Effector memory CD4-positive, alpha-beta T cell (primary cell): ENCODE measurements at places on chromosomes 13 and 19.
A peak's percentile ranks its signal among the peaks of the same experiment; 100 is the strongest.

DNA sequence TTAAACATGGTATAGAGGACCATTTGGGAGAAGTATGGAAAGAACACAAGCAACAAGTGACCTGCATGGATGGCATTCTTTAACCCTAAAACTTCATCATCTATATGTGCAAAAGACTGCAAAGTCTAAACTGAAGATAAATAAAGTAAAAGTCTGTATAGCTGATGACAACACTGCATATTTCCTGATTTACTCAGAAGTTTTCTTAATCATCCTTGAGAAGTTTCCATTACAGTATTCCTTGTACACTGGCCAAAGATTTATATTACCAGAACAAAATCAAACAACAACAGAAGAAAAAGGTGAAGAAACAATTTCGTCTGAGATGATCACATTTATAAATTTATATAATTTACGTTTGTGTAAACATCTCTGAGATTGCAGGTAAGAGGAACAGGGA is 805.7 kb downstream of the PCDH9 start:
- no peak for DNase-seq

DNA sequence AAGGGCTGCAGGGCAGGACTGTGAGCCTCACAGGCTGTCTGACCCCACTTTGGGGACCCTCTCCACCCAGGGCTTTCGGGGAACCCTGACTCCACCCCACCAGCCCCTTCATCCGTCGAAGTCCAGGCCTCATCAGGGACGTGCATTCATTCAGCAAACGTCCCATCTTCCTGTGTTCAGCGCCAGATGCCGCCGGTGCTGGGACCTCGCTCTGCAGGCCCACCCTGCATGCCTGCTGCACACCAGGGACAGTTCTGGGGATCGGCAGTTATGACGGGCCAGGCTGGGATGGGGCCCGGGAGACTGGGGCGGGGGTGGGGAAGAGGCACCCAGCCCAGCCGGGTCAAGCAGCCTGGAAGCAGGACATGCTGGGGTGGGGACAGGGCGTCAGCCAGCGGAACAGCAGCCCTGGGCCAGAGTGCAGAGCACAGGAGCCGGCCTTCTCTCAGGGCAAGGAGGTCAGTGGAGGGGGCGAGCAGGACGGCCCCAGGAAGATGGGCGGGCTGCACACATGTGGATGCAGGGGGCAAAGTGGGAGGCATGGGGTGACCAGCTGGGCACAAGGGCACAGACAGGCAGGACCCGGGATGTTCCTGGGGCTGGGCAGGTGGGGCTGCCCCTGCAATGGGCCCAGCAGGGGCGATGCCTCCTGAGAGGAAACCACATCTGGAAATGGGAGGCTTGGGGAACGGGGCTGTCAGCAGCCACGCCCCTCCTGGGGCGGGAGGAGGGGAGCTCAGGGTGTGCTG is 5.1 kb downstream of the GAMT start:
- no peak for DNase-seq

DNA sequence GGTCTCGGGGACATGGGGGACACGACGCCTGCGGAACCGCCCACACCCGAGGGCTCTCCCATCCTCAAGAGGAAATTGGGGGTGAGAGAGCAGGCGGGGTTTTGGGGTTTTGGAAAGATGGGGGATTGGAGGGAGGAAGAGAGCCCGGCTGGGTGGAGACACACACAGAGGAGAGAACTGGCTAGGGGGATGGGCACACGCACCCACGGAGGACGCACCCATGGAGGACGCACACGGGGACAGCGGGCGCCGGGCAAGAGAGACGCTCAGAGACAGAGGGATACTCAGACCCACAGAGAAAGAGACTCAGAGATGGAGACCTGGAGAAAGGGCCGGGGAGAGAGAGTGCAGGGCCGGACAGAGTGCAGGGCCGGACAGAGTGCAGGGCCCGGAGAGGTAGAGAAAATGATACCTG is 52.1 kb downstream of the MAP4K1 start:
- DNase-seq, result no peak

GRCh38 chr19:23822735-23823134 is 64.0 kb upstream of the ZNF681 start:
- DNase-seq, result no peak

DNA sequence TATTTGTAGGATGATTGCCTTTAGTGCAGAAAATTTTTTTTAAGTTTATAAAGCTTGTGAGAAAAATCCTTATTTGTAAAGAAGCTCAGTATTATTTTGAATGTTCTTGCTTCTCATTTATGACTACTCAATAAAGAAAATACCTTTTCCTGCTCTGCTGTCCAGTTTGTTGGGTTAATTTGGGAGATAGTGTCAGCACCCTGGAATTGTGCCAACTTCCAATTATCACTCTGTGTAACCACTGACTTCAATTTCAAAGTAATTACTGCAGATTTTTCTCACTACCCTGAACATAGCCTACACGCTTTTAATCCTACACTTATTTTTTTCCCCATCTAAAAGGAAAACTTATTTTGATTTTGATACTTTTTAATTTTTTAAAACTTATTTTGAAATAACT is 93.1 kb downstream of the GGACT start:
- no peak for DNase-seq

- no peak for DNase-seq
Observed at GRCh38 chr13:27663947-27664346, 42.3 kb downstream of the POLR1D start.

DNA sequence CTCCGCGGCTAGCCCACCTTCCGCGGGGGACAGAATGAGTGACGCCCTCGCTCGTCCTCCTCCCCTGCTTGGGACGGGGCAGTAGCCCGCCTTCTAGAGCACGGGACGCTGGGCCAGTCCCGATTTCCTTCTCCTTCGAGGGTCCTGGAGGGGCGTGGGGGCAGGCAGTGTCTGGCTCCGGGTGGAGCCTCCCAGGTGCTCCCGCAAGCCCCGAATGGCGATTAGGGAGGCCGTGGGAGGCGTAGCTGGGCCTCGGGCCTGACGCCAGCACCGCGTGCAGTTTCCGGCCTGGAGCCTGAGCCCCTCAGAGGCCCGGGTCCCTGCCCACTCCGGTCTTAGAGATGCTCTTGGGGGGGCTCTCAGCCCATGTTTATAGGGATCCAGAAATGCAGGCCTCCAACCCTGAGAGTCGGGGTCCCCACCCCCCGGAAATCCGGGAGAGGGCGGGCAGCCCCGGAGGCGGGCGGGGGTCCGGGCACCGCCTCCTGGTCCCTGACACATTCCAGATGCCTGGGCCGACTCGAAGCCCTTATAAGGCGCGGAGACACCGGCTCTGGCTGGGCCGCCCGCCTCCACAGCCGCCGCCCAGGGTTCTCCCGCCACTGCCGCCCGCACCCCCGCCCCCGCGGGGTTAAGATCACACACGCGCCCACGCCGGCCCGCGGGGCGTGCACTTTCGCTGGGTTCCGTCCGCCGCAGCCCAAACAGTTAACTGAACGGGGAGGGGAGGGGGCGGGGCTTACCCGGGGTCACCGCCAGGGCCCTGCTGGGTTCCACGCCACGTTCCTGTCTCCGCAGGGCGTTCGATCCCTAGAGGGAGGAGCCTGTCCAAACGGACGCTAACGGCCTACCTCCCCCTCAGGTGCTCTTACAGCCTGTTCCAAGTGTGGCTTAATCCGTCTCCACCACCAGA is 1.5 kb downstream of the MYADM start:
- DNase-seq, result peak; percentile 93

GRCh38 chr13:103514619-103515018 is 448.4 kb upstream of the SLC10A2 start:
- DNase-seq, result no peak

- no peak for DNase-seq
Observed at GRCh38 chr19:29370276-29370675, 155.5 kb upstream of the VSTM2B start.

GRCh38 chr19:43474487-43474886 is 9.1 kb upstream of the LYPD3 start:
- DNase-seq, result no peak
